ENCODE measurements at places on chromosomes 2 and 18.

- DNase-seq, result no peak
Observed at GRCh38 chr18:27075828-27076227, 109.3 kb downstream of the CHST9 start.

GRCh38 chr2:70553584-70554337 lies at the start of gene TGFA:
Gene TGFA (minus strand): TSS chr2:70553826. CDS start chr2:70553767, 59 bp downstream.
- peak; percentile 59 for DNase-seq

DNA sequence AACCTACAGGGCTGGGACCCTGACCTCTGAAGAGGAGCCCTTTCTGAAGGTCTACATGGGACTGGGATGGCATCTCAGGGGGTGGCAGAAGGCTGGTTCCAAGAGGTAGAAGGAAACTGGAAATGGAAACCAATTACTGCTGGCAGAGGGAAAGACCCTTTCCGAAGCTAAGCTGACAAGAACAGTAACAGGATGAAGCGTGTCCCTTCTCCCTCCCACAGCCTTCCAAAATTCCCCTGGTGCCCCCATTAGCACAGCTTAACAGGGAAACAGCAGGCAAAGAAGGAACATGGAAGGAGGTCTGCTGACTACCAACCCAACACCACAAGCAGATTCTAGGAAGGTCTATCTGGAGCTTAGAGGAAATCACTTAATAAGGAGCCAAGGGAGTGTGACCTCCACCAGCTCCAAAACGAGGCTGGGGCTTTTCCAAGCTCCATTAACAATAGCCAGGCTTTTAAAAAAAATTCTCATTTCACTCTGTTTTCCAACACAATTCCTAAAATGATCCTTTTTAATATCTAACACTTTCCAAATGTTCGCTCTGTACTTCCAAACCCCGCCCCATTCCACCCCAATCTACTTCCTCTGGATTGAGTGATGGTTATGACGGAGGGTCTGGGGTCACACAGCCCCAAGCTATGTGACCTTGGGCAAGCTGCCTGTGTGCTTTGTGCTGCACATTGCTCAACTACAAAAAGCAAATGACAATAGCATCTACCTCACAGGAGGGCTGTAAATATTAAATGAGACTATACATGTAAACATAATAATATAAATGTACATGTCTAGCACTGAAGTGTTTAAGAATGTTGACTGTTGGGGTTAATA lies 55.2 kb downstream of the STK39 start:
- DNase-seq, result no peak

DNA sequence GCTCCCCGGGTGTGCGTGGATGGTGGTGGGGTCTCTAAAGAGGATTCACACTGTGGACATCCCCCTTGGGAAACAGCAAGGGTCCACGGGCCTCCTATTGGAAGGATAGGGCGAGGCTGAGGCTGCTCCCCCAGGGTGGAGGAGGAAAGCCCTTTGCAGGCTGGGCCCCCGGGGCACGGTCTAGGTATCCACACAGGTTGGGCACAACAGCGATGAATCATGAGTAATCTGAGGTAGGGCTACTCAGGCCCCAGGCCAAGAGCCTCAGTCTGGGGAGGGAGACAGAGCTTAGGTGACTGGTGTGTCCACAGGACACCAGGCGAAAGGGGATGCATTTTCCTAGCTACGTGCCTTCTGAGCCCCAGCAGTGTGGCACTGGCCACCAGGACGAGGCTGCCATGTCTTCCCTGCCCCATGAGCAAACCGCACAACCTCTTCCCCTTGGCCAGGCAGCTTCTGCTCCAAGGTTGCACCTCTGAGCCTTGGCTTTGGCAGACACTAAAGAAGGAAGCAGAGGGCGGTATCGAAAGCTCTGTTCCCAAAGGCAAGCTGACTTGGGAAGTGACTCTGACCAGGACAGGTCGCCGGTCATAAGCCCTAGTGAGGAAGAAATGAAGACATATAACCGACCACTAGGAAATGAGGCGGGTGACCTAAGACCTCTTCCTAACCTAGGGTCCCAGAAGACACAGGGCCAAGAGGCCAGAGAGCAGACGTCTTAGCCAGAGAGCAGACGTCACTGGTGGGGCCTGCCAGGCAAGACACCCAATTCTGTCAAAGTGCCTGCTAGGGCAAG lies 14.6 kb upstream of the SEMA4C start:
- DNase-seq, result no peak

GRCh38 chr2:12923907-12924610 lies 207.3 kb downstream of the TRIB2 start:
- no peak for DNase-seq
